Activated CD4-positive, alpha-beta T cell treated with anti-CD3 and anti-CD28 coated beads for 1 hour (primary cell): ENCODE measurements at places on chromosomes 1 and 21.

DNA sequence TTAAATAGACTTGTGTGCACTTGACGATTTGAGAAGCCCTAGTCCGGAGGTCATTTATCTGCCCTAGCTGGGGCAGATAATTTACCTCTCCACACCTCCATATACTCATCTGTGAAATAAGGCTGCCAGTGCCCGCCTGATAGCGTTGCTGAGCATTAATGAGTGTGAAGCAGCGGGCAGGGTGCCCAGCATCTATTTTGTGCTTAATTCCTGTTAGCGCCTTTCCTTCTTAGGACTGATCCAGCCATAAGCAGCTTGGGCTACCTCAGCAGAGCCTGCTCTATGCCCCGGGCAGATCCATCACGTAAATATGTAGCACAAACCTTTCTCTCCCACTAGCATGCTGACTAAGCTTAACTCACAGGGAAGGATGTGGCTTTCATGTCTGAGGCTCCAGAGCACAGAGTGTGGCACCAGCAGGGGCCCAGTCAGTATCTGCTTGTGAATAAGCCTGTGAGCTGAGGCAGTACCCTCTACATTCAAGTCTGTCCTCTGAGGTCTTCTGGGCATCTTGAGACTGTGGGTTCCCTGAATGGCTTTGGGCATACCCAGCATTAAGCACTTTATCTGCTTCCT lies 21.5 kb upstream of the RNF187 start:
- DNase-seq: no peak

DNA sequence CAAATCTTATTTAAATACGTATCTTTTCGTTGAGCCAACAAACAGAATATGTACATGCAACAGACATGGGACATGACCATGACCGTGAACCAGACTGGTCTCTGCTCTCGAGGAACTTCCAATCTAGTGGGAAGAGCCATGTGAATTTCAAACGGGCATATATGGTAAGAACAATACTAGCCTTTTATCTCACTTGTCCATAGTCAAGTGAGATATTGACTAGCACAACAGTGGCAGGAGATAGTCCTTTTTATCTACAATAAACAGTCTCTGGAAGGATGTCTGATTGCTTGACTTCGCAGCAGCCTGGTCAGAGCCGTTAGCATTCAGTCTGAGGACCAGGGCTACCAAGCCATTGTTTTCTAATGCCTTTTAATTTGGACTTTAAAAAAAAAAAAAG lies 12.6 kb upstream of the PLA2G2C start:
- DNase-seq: no peak

DNA sequence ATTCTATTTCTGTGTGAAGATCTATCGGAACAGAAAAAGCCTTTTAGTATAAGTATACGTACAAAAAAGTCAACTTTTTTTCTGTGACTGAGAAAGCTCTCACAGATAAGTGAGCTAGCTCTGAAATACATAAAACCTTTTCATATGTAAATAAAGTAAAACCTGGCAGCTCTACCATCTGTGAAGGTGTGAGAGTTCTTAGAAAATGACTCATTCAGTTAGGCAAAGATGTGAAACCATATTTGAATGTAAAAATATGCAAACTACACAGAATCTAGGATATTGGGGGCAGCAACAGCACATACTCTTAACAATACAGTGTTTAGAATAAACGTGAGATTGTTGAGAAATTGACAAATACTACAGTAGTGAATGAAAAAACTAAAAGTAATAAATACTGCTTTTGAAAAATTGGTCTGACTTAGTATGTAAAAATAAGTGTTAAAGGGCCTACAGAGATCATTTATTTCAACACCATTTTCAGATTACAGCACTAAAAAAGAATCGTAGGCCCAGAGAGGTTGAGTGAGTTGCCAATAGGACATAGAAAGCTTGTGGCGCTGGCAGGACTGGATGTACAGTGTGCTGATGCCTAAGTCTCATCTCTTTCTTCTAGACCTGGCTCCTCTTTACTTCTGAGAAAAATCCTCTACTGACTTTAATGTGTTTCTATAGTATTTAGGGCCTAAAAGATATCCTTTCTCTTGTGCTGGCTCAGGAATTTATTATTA lies 19.8 kb downstream of the ATP6V1G3 start:
- no peak for DNase-seq

- no peak for DNase-seq
Measured at GRCh38 chr1:905071-905749, 18.5 kb upstream of the SAMD11 start.

GRCh38 chr1:96411006-96411405 lies 310.6 kb upstream of the PTBP2 start:
- DNase-seq: no peak

DNA sequence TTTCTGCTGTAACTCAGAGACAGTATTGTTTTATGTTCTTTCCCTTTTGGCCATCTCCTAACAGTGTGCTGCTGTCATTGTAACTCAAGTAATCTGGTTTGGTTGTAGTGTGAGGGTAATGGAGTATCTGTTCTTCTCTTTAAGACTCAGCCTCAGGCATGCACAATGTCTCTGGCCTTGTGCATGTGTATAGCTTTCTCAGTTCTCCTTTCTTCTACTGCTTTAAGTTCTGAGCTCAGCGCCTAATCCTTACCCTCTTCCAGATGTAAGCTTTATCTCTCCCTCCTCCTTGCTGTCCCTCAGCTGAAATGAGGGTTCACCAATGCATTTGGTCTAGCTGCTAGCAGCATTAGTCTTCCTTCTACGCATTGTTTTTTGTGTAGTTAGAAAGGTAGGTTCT lies 1420.4 kb upstream of the PRMT6 start:
- DNase-seq: no peak
